GM06990 (cell line): ENCODE measurements at places on chromosomes 12 and 14.
A peak's percentile ranks its signal among the peaks of the same experiment; 100 is the strongest.

- no peak for DNase-seq
These were observed 59.3 kb upstream of the SCAF11 start for GRCh38 chr12:46049665-46050064.

- DNase-seq, result peak; percentile 63
These were observed 238.9 kb downstream of the CHST11 start for GRCh38 chr12:104695453-104696148.

DNA sequence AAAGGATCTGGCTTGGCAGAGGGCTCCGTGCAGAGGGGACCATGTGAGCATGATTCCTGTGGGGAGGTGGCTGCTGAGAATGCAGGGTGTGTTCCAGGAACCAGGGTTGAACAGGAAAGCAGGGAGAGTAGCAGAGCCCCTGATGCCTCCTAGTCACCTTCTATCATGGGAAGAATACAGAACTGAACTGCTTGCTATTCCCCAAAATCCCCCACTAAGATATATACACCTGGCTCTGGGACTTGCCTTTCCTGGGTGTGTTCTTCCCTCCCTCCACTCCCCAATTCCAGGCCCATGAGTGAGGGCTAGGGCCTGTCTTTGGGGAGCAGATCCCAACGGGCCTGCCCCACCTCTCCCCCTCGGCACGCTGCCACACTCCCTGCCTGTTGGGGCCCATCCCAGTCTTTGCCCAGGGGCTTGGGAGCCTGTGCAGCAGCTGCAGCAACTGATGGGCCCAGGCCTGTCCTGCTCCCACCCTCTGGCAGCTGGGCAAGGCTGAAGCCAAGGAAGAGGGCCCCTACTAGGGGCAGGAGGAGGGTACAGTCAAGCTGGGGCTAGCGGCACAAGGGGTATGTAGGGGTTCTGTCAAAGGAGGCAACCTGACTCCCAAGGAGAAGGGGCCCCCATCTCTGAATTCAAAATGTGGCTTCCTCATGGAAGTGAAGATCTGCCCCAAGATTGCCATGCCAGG lies 3.2 kb downstream of the AJUBA start:
- no peak for DNase-seq

DNA sequence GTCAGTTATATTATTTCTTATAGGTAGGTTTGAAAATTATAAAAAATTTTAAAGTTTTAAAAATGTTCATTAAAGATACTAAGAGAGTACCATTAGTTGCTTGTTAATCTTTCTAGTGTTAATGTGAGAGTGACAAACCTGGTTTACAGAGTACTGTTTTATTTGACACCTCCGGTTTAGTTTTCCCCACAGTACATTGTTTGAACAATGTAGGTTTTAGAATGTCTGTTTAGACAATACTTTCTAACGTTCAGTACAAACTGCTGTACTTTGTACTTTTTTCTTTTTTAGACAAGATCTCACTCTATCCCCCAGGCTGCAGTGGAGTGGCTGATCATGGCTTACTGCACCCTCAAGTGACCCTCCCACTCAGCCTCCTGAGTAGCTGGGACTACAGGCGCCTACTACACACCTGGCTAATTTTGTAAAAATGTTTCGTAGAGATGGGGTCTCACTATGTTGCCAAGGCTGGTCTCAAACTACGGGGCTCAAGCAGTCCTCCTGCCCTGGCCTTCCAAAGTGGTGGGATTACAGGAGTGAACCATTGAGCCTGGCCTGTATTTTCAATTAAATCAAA lies 3.2 kb downstream of the BICDL1 start:
- no peak for DNase-seq

DNA sequence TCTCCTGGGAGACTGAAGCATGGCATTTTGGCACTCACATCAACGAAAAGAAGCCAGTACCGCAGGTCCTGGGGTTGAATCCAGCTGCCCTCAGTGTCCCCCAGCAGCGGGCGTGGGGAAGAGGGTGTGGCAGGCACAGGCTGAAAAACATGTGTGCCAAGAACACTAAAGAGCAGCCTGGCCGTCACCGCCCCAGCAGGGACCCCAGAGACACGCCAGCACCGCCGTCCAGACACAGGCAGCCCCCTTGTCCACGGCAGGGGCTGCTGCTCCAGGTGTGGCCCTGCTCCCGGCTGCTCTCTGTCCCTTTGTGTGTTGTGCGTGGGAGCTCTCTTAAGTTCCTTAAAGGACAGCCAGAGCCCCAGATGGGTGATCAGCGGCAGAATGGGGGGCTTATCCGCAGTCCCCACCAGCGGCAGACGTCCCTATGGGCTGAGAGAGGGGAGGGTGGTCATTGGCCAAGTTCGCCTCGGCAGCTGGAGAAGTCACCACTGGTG lies 556 bp downstream of the PHETA1 start:
- no peak for DNase-seq

DNA sequence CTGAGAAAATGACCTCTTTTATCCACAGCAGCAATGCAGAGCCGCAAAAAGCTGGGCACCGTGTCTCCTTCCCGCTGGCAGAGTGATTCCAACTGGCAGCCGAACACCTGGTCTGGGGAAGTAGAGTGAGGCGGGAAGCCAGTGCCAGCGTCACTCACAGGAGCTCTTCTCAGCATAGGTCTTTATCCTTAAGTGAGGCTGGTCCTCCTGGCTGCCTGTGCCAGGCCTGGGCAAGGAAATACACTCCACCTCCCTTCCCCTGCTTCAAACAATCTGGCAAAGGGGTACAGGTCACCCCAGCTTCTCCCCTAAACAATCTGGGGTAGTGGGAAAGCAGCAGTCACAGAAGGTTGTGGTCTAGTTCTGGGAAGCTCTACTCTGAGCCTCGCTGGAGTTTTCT lies 4.8 kb downstream of the ARHGAP9 start:
- no peak for DNase-seq

DNA sequence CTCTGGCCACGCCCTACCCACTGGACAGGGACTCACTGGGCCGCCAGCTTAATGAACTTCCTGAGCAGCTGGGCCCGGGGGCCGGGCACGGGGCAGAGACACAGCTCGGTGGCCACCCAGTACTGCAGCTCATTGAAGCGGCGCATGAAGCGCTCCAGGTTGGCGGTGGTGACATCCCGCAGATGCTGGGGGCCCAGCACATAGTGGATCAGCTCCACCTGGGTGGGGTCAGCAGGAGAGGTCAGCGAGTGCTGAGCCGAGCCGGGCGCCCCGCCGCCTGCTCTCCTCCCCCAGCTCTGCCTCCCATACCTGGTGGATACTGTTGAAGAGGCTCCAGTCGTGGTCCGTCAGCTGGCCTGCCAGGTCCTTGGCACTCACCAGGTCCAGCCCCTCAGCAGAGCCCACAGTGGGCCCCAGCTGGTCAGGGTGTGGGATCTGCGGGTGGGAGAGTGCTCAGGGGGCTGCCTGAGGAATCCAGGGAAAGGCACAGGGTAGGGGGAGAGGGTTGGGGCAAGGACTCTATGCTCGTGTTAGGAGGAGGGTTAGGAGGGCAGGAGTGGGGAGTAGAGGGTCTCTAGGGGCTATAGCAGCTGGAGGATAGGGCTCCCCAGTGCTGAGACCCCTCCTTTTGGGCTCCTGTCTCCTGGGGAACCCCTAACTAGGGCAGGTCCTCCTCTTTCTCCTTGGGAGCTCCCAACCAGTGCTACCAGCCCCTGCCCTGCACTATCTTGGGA lies 15.5 kb upstream of the ENDOU start:
- peak; percentile 78 for DNase-seq

- DNase-seq, result no peak
These were observed 13.6 kb downstream of the ITGA7 start for GRCh38 chr12:55694188-55694515.

DNA sequence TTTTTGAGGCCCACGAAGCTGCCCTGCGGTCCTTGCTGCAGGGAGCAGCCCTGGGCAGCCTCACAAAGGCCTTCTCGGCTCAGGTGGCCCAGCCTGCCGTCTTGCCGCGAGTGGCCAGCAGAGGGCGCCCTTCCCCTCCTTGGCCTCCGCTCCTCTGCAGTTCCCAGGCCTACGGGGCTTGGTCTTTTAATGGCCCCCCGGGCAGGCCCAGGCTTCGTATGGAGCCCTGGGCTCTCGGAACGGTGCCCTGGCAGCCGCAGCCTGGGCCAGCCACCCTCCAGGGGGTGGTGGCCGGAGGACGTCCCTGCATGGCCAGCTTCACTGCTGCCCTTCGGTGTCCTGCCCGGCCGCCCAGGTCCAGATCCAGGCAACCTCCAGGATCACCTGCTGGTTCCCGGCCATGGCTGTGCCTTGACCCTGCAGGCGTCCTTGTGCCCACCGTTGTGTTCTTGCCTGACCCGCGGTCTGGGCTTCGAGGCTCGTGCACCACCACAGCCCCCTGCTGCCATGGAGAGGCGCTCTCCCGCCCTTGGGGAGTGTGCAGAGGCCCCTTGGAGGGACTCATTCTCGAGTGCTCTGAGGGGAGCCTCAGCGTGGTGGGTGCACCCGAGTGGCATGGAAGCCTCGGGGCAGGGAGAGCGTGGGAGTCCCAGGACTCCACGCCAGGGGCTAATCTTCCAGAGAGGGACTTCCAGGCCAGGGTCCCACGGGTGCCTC lies 9.4 kb downstream of the ASPG start:
- peak; percentile 66 for DNase-seq

DNA sequence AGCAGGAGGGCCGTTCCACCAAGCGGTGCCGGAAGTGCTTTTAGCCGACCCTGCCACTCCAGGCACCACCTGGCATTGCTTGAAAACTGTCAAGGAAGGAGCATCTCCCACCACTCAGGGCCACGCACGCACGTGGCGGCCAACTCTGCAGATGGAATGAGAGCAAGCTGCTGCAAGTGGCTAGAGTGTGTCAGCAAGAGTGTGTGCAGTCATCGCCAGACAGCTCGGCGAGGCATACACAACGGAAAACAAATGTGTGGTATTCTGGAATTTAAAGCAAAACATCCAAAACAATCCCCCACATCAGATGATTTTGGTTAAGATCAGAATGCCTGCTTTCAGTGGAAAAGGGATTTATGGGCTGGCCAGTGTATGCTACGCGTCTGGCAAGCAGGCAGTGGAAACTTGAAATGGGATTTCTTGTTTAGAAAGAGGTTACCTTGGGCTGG lies 11.2 kb downstream of the CD9 start:
- DNase-seq, result no peak

DNA sequence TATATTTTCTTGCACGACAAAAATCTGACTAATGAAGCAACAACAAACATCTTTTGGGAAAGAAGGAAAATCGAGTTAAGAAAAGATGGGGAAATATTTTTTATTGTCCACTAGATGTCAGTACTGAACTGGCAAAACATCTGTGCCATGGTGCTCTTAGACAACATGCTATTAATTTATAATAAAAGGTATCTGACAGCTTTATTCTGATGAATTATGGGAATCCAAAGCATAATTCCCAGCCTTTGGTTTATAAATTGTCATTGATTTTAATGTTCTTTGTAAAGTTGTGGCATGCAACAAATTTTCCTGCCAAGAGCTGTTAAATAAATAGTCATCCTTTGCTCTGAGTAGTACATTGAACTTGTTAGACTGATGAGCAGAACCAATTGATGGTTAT lies 231.2 kb downstream of the ETNK1 start:
- DNase-seq, result no peak

GRCh38 chr12:128969480-128970055 lies 116.3 kb downstream of the GLT1D1 start:
- peak; percentile 47 for DNase-seq

GRCh38 chr12:59304077-59304721 lies 291.6 kb upstream of the SLC16A7 start:
- no peak for DNase-seq

DNA sequence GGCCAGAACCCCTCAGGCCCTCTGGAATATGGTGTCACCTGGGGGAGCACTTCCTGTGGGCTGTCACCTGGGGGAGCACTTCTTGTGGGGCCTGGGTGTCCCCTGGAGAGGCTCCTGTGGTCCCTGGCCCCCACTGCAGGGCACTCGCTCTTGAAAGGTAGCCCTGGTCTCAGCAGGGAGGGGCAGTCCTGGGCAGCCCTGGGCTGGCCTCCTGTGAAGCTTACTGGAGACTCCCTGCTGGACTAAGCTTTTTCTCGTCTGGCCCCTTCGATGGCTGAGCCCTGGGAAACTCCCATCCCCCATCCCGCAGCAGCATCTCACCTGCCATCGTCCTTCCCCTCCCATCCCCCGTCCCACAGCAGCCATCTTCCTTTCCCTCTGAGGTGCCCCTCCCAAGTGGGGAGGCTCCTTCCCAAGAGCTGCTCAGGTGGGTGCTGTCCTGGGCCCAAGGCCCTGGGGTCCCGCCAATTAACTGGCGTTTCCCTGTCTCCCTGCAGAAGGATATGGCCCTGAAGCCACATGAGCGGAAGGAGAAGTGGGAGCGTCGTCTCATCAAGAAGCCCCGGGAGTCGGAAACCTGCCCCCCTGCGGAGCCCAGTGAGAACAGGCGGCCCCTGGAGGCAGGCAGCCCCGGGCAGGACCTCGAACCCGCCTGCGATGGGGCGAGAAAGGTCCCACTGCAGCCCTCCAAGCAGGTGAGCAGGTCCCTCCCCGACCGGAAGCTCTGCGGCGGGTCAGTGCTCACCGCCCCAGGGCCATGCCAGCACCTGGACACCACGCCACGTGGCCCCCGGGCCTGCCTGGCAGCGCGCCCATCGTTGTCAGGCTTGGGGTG lies 17.9 kb downstream of the FBRSL1 start:
- DNase-seq, result no peak

DNA sequence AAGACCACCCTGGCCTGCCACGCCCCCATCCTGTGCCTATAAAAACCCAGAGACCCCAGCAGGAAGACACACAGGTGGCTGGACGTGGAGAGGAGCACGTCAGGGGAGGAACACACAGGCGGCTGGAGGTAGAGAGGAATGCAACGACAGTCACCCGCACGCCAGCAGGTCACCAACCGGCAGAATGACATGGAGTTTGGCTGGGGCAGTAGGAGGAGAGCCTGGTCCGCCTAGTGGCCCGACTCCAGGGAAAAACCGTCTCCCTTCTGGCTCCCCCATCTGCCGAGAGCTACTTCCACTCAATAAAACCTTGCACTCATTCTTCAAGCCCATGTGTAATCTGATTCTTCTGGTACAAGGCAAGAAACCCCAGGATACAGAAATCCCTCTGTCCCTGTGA lies 62.7 kb upstream of the KCNH3 start:
- DNase-seq, result no peak

DNA sequence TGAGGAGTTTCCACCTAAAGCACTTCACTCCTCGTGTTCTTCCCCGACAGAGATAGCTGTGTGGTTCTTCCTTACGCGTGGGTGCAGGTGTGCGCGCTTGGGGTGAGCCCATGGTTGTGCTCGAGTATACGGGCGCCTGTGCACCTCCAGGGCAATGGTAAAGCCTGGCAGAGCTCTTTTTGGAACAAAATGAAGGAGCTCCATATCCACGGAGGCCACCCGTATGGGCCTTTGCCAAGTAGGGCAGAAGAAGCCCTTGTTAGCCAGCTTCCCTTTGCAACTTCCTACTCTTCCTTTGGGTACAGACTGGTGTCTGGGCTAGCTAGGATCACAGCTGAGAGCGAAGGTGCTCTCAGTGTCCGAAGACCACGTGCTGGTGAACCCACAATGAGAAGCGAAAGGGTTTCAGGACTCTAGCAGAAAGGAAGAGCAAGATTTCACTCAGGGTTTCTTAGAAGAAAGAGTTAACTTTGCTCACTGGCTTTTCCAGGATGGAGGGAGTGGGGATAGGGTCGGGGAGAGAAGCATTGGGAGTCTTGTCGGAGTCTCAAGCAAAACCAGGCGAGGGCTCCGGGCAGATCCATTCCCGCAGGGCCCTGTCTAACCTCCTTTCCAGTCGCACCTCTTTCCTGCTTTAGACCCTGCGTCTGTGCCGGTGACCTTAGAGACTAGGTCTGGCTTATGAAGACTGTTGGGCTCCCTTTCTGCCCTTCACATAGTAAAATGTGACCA lies 960 bp upstream of the LRFN5 start:
- DNase-seq, result no peak

- DNase-seq, result peak; percentile 60
These were observed 1224.9 kb upstream of the TMEM132C start for GRCh38 chr12:127041985-127042625.

GRCh38 chr14:40386433-40386832 lies 954.2 kb upstream of the FBXO33 start:
- DNase-seq, result no peak
